ENCODE measurements at places on chromosomes 6 and 20.
A peak's percentile ranks its signal among the peaks of the same experiment; 100 is the strongest.

DNA sequence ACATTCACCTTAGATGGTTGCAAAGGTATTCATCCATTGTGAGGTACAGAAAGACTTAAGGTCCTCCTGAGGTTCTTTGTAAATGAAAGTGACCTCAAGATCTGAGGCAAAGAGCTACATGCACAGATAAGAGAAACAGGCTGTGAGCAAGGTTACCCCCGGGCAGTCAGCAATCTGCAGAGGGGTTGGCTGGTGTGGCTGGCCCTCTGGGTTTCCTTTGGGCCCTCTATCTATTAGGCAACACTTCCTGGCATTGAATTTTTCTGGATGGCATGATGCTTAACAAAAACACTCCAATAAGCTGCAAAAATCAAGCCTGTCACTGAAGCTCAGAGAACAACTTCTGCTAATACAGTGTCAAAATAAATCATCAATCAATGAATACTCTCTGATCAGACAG lies 48.9 kb upstream of the RALGAPA2 start:
- DNase-seq, result no peak

DNA sequence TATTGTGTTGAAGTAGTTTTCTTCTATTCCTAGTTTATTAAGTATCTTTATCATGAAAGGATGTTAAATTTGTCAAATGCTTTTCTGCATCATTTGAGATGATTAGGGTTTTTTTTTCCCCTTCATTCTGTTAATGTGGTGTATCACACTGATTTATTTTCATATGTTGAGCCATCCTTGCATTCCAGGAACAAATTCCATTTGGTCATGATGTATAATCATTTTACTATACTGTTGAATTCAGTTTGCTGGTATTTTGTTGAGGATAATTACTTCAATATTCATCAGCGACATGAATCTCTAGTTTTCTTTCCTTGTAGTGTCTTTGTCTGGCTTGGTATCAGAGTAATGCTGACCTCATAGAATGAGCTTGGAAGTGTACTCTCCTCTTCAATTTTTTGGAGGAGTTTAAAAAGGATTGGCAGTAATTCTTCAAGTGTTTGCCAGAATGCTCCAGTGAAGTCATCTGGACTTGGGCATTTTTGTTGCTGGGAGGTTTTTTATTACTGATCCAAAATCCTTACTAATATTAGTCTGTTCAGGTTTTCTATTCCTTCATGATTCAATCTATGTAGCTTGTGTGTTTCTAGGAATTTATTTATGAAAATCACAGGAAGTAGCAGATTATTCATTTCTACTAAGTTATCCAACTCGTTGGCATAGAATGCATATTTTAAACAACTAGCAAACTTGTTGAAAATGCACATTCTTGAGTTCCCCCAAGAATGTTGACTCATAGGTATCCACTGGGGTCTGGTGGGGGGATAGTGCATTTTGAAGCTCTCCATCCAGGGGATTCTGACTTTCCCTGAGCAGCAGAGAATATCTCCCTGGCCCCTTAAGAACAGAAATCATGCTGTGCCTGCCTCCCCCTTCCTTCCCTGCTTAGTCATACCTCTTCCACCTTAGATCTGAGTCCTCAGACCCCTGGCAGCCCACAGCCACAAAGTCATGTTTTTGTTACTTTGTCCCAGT lies 187.1 kb downstream of the BMP7 start:
- DNase-seq, result no peak

DNA sequence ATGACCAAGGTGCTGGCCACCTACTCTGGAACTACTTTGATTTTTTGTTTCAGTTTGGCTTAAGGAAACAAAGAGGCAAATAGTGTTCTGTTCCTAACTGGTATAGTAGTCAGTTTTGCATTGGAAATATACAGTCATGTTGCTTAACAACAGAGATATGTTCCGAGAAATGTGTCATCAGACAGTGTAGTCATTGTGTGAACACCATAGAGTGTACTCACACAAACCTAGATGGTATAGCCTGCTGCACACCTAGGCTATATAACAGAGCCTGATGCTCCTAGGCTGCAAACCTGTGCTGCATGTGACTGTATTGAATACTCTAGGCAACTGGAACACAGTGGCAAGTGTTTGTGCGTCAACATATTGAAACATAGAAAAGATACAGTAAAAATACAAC lies 80.4 kb downstream of the ARID1B start:
- no peak for DNase-seq

DNA sequence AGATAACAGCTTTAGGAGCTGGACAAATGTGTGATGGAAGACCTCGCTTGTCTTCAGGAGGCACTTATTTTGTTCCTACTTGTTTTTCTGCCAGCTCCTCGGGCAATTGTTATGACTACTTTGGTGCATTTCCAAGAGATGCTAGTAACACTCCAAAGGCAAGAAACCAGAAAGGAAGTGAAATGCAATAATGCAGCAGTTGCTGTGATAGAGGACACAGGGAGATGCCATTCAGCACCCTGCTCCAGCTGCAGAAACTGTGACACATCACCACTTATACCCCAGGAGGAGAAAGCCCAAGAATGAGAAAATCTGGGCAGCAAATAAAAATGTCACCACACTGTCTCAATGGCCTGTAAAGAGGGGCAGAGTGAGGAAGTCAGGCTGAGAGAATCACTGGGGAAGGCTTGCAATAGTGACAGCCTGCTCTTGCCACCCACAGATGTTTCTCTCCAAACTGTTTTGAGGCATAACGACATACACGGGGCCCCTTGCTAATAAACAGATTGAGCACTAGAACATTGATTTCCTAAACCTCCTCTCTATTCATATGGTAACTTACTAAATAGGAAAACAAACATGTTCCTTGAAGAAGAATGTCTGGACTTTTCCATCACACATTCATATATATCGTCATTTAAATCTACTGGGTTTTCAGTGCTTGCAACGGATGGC lies 231.0 kb upstream of the PRND start:
- DNase-seq, result no peak

GRCh38 chr6:44043479-44044153 lies 83.6 kb downstream of the MRPL14 start:
- DNase-seq, result no peak

DNA sequence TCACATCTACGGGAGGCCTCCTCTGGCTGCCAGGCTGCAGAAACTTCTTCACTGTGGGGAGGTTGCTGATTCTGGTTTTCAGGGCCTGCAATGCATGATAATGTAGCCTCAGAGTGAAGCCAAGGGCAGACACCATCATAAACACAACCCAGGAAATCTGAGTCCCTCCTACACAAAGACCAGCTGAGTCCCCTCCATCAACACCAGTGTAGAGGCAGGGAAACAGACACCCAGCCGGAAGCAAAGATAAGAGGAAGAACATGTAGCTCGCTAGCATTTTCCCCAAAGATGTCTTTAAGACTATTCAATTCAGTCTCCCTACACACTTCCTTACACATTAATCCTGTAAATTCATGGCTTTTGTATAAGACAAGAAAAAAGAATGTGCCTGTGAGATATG lies 23.6 kb downstream of the GSTA2 start:
- DNase-seq, result peak; percentile 42

DNA sequence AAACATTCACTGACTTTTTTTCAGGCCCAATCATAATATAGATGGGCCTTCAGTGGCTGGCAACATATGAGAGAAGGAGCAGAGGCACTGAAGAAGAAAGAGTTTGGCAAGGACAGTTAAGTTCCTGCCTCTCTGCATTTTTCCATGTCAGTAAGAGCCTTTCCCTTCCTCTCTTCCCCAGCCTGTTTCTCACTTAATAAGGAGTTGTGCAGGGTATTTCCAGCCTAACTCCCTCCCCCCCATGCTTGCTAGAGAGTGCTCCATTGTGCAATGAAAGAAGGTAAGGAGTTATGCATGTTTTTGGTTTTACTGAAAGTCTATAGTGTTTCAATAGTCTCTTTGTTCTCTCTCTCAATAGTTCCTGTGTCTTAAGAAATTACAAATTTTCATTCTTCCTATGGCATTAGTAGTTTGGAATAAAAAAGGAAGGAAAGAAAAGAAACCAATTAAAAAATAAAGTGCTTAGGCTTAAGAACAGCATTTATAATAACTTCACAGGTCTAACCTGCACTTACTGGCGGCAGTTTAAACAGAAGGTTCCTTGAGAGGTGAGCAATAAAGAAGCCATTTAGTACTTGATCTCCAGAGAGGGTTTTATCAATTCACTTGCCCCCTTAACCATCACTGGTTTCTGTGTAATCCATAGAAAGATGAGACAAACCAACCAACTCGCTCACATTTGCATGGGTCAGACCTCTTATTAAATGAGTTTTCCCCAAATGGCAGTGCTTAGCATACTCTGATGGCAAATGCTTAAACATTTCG lies 251.1 kb downstream of the PTPRT start:
- DNase-seq, result no peak

GRCh38 chr20:14378326-14378725 lies 40.9 kb upstream of the FLRT3 start:
- no peak for DNase-seq

GRCh38 chr20:58634521-58635278 lies 16.4 kb upstream of the STX16 start:
- DNase-seq, result no peak

DNA sequence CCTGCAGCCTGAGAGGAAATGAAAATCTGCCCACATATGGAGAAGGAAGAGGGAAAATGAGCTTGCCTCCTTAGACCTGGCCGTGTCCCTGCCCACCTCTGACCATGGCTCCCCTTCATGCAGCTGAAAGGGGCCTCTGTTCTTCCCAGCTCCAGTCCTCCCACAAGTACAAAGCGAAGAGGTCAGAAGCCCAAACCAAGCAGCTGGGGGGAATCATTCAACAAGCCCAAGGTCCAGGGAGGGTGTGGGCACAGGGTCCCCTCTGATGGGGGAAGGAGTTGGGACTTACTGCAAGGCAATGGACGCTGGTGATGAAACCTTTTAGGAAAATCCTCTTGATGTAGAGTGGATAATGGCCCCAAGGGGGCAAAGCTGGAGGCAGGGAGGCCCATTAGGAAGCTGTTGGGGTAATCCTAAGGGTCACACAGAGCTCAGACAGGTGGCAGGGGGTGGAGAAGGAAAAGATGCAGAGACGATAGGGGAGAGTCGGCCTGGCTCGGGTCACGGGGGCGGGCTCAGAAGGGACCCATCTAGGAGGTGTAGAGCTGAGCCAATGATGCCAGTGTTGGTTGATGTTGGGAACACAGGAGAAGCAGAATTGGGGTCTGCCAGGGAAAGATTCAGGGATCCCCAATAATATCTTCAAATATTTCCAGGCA lies 16.1 kb upstream of the GRM4 start:
- DNase-seq, result no peak

GRCh38 chr6:23106951-23107350 lies 537.6 kb downstream of the HDGFL1 start:
- DNase-seq, result no peak

DNA sequence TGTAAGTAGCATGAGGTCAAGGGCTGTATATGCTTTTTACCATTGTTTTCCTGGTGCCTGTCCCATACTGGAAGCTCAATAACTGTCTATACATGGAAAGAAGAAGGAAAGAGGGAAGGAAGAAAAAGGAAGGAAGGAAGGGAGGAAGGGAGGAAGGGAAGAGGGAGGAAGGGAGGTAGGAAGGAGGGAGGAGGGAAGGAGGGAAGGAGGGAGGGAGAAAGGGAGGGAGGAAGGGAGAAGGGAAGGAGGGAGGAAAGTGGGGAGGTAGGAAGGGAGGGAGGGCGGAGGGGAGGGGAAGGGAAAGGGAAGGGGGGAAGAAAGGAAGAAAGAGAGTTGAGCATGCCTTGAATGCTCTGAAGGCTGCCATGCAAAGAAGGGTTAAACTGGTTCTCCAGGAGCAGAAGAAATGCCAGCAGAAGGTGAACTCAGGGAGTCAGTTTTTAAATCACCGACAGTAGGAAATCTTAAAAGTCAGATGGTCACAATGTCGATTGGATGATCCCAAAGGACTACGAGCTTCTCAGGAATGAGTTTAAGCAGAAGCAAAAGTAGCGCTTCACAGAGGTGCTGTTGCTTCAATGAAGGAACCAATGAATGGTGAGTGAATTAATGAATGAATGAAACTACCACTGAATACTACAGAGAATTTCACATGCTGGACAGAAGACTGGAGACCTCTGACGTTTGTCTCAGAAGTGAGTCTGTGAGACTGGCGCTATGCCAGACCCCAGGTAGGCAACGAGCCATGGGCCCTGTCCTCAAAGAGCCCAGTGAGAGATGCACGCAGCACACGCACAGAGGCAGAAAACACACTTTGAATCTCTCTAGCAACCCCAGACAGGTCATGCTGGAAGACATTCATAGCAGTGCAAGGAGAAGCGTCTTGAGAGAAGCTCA lies 117.6 kb downstream of the MRPL14 start:
- DNase-seq, result no peak

DNA sequence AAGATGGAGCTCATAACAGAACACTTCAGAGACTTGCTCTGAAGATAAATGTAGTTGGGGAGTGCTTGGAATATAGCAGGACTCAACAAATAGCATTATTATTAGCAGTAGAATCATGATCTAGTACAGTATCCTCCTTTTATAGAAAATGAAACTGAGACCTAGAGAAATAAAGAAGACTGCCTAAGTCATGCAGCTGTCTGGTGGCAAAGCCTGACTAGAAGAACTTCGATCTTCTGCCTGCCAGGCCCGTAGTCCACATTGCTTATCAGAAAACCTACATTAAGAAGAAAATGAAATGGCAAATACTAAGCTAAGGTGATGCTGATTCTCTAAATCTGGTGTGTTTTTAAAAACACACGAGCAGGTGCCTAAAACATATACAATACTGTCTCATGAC lies 46.4 kb upstream of the DST start:
- no peak for DNase-seq

GRCh38 chr6:31483392-31483791 lies 14.6 kb upstream of the MICB start:
- DNase-seq, result no peak

DNA sequence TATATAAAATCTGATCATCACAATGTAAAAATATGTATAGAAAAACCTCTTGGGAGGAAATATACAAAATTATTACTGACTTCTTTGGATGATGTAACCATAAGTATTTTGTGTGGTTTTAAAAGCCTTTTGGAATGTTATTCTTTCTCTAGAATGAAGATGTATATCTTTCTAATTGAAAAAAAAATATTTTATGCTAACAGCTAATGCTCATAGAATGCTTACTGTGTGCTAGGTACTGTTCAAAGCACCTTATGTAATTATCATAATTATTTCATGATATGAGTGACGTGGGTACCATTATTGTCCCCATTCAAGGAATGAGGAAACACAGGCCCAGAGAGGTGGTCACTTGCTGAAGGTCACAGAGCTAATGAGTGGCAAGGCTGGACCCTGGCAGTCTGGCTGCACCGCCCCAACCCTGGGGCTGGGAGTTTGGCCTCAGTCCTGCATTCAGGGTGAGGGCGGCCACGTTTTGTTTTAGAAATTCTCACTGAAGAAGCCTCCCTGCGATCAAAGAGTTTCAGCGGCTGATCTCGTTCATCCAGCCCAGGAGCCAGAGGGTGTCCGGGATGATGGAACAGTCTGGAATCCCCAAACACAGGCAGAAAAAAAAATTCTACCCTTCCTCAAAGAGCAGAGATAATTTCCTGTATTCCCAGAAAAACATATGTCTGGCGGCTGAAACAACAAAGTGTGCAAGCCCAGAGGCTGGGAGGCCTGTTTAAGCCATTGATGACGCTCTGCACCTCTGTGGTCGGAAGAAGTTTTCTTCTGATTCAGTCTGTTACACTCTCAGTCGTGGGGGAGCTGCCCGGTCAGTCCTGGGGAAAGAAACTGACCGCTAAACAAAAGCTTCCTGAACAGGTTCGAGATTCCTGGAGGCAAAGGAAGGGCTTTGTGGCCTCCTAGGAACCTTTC lies 37.3 kb downstream of the TFEB start:
- DNase-seq, result no peak

- DNase-seq, result peak; percentile 94
Observed at GRCh38 chr6:89073014-89073620, 7.4 kb upstream of the PNRC1 start.
